ENCODE measurements at places on chromosomes 5 and 9. TPM values are rescaled to one million over a fixed set of nuclear protein-coding genes. Genes with fewer than 3 reads are reported as not detected.

DNA sequence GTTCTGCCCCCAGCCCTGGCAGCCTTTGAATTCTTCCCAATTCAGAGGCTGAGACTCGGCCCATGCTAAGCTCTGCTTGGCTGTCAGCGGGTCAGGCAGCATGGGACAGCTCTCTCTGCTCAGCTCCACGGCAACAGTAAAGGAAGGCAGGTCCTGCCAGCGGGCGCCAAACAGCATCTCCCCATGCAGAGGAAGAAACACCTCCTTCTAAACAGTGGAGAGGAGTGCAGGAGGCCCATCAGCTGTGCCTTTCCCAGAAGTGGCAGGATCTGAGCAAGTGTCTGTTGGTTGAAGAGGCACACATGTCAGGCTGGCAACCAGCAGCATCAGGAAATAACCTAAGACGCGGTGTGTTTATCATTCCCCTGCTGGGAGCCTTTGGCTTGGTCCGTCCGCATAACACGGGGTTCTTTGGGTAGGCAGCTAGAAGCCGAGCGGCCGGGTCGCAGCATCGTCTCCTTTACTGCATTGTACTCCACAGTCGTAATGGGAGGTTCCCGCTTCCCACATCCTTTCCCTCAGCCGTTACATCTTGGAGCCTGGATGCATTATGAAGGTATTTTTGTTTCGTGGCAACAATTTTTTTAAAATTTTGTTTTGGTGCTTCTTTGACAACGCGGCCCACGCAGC lies 42.7 kb upstream of the NCS1 start:
- no peak for DNase-seq
- peaks cover 14% of the 10 kb centered on the region for H3K36me3 ChIP-seq
- no peaks in the 10 kb centered on the region for H3K27me3 ChIP-seq
- peak overlapping the region; percentile 73 for H3K27ac ChIP-seq

GRCh38 chr9:86733929-86734328 lies 213.4 kb downstream of the GAS1 start:
- peaks cover 51% of the 10 kb centered on the region for H3K4me1 ChIP-seq
- no peaks in the 10 kb centered on the region for H3K27me3 ChIP-seq
- H3K27ac ChIP-seq: no peak overlapping the region
- H3K36me3 ChIP-seq: no peaks in the 10 kb centered on the region
- no peak overlapping the region for H3K4me3 ChIP-seq
- DNase-seq: no peak

- peaks cover 54% of the 10 kb centered on the region for H3K36me3 ChIP-seq
- H3K4me3 ChIP-seq: peak overlapping the region; percentile 34
- DNase-seq: peak; percentile 87
- H3K27me3 ChIP-seq: no peaks in the 10 kb centered on the region
- H3K4me1 ChIP-seq: peaks cover 36% of the 10 kb centered on the region
These were observed 72.7 kb downstream of the CAST start for GRCh38 chr5:96734871-96735325.

GRCh38 chr5:119417891-119418605 lies 34.2 kb upstream of the HSD17B4 start:
- H3K4me3 ChIP-seq: no peak overlapping the region
- no peak overlapping the region for H3K27ac ChIP-seq
- H3K27me3 ChIP-seq: no peaks in the 10 kb centered on the region
- no peaks in the 10 kb centered on the region for H3K36me3 ChIP-seq

Gene ORM2
- total RNA-seq: not detected

DNA sequence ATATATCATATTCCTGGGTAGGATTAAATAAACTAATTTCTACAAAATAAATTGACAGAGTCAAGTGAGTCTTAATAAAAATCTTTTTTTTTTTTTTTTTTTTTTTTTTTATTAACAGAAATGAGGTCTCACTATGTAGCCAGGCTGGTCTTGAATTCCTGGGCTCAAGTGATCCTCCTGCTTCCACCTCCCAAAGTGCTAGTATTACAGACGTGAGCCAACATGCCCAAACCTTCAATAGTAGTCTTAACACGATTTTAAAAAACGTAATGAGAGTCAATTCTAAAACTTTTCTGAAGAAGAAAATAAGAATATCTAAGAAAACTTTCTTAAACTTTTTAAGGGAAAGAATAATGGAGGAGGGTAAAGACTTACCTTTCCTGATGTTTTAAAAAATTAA lies 84.2 kb downstream of the YIPF5 start:
- DNase-seq: no peak
- H3K4me3 ChIP-seq: no peak overlapping the region
- H3K27ac ChIP-seq: no peak overlapping the region
- no peaks in the 10 kb centered on the region for H3K27me3 ChIP-seq

- H3K27me3 ChIP-seq: peaks cover 18% of the 10 kb centered on the region
- DNase-seq: no peak
- no peak overlapping the region for H3K4me3 ChIP-seq
- H3K27ac ChIP-seq: no peak overlapping the region
These were observed 123.7 kb downstream of the EDIL3 start for GRCh38 chr5:84260939-84261338.

DNA sequence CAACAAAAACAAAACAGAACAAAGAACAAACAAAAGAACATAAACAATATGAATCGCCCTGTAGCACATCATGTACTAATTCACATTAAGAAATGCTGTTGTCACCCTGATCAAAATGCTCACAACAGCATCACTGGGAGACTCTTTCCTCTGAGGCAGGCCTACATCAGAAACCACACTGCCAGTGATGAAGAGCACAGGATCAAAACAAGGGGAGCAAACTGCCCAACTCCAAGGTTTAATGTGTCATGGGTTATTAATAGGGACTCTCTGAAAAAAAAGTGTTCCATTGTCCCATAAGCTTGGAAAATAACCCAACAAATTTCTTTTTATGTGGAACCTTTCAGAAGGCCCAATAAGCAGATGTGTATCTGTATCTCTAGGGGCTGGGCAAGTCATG lies 74.2 kb downstream of the PTPN3 start:
- no peaks in the 10 kb centered on the region for H3K27me3 ChIP-seq
- no peaks in the 10 kb centered on the region for H3K4me1 ChIP-seq
- no peak for DNase-seq

Gene MSX2
- total RNA-seq: 2.4 TPM

GRCh38 chr9:113477661-113478060 lies 14.1 kb downstream of the RGS3 start:
- H3K27ac ChIP-seq: no peak overlapping the region
- H3K4me1 ChIP-seq: no peaks in the 10 kb centered on the region
- no peaks in the 10 kb centered on the region for H3K27me3 ChIP-seq
- no peak overlapping the region for H3K4me3 ChIP-seq
- no peaks in the 10 kb centered on the region for H3K36me3 ChIP-seq

- no peak for DNase-seq
- H3K27me3 ChIP-seq: 0 out of 2 replicates have a peak, but pooled peaks cover 5% of the 10 kb centered on the region
- no peak overlapping the region for H3K4me3 ChIP-seq
- H3K36me3 ChIP-seq: no peaks in the 10 kb centered on the region
- no peak overlapping the region for H3K27ac ChIP-seq
These were observed 84.4 kb downstream of the HTR4 start for GRCh38 chr5:148569948-148570347.

DNA sequence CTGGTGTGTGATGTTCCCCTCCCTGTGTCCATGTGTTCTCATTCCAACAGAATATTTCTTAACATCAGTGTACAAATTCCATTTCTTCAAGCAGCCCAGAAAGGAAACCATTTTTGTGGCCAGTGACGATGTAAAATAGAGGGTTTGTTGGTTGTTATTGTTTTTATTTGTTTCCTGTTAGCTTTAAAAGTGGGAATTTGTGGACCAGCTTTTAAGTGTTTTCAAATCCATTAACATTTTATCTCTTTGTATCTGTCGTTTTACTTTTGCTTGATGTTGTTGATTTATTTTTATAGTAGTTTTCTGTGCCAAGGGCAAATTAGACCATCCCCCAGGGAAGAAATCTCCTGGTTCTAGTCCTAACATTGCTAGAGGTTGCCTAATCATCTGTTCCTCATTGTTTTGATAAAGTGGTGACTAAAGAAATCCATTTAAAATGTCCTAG lies 100.0 kb downstream of the GDNF start:
- peak overlapping the region; percentile 91 for H3K27ac ChIP-seq
- no peaks in the 10 kb centered on the region for H3K27me3 ChIP-seq
- H3K4me1 ChIP-seq: peaks cover 67% of the 10 kb centered on the region
- H3K36me3 ChIP-seq: 0 out of 2 replicates have a peak, but pooled peaks cover 4% of the 10 kb centered on the region
- peak overlapping the region; percentile 49 for H3K4me3 ChIP-seq
- DNase-seq: peak; percentile 77

- no peaks in the 10 kb centered on the region for H3K27me3 ChIP-seq
- no peak overlapping the region for H3K27ac ChIP-seq
- peaks cover 10% of the 10 kb centered on the region for H3K4me1 ChIP-seq
- peak overlapping the region; percentile 20 for H3K4me3 ChIP-seq
- H3K36me3 ChIP-seq: no peaks in the 10 kb centered on the region
These were observed 19.5 kb upstream of the GOLPH3 start for GRCh38 chr5:32193591-32193990.

Gene PCDHB16
- 5.1 TPM for total RNA-seq

DNA sequence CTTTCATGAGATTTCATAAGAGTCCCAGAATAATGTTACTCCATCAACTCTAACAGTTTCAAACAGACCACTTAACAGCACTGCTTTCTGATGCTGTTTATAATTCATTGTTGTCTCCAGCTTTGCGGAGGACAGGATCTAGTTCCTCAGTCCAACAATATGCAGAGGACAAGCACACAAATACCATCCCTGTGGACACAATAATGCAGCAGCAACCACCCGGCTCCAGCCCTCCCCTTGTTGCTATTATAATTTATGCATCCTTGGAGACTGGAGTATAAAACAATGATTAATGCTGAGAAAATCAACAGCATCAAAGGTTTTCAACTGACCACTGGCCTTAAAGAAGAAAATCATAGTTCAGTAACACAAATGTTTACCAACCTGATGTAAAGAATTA lies 108.3 kb downstream of the DENND1A start:
- no peaks in the 10 kb centered on the region for H3K4me1 ChIP-seq
- H3K27me3 ChIP-seq: no peaks in the 10 kb centered on the region
- peak; percentile 3 for DNase-seq
- no peak overlapping the region for H3K27ac ChIP-seq

DNA sequence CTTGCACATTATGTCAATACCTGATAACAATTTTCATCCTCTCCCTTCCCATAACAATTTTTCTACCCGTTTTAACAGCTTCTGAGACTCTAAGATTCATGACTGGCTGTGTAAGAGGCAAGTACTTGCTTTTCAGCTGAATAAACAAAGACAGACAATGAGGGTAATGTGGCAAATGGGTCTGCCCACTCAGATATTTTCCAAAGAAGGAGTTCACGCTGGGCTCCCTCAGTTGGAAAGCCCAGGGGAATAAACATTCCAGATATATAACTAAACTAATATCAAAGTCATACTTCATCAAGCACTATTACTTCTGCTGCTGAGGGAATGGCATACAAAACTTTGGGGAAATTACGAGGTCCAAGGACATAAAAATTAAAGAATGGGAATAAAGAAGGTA lies 24.4 kb downstream of the MEGF9 start:
- H3K4me1 ChIP-seq: peaks cover 11% of the 10 kb centered on the region
- no peaks in the 10 kb centered on the region for H3K36me3 ChIP-seq
- no peaks in the 10 kb centered on the region for H3K27me3 ChIP-seq
- no peak overlapping the region for H3K27ac ChIP-seq

- H3K4me1 ChIP-seq: no peaks in the 10 kb centered on the region
- H3K27me3 ChIP-seq: no peaks in the 10 kb centered on the region
- H3K36me3 ChIP-seq: no peaks in the 10 kb centered on the region
- no peak overlapping the region for H3K27ac ChIP-seq
- DNase-seq: no peak
These were observed 899.5 kb downstream of the TLE1 start for GRCh38 chr9:80789831-80790230.

Gene ANXA2R
- total RNA-seq: 1.2 TPM

- DNase-seq: no peak
- H3K27me3 ChIP-seq: peaks cover 9% of the 10 kb centered on the region
- no peak overlapping the region for H3K27ac ChIP-seq
- no peaks in the 10 kb centered on the region for H3K36me3 ChIP-seq
- H3K4me3 ChIP-seq: no peak overlapping the region
- H3K4me1 ChIP-seq: no peaks in the 10 kb centered on the region
These were observed 15.3 kb upstream of the TMEM174 start for GRCh38 chr5:73157414-73158303.

DNA sequence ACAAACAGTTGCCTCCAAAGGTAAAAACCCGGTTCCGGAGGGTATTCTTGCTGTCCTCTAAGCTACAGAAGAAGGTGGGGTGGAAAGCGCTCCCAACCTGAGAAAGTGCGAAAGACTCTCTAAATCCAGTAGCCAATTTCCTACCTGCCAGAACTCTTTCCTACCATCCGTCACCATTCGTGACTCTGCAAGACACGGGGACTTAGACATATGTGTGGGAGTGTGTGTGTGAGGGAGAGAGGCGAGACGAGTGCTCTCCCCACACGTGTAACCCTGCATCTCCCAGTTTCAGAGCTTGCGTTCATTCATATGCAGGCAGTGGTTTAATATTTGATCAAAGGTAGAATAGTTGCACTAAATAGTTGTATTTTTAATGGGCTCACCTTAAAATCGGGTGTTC lies 473 bp upstream of the GABRA1 start:
- H3K36me3 ChIP-seq: no peaks in the 10 kb centered on the region
- no peak overlapping the region for H3K27ac ChIP-seq
- DNase-seq: no peak
- no peak overlapping the region for H3K4me3 ChIP-seq
- H3K27me3 ChIP-seq: no peaks in the 10 kb centered on the region

DNA sequence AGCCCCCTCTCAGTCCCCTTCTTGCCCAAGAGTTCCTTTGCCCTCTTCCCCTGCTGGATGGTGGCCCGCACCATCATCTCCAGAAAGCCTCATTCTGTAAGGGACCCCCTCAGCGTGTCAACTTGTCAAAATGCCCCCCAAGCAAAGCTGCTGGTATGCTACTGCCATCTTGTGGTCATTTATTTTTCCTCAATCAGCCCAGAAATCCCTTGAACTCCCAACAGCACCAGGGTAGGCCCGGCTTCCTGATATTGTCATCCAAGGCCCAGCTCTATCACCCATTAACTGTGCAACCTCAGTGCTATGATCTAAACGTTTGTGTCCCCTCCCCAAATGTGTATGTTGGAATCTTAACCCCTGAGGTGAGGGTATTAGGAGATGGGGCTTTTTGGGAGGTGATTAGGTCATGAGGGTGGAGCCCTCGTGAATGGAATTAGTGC lies 53.2 kb upstream of the FBXW11 start:
- H3K27ac ChIP-seq: no peak overlapping the region
- H3K4me3 ChIP-seq: no peak overlapping the region
- H3K36me3 ChIP-seq: peaks cover 54% of the 10 kb centered on the region
- H3K4me1 ChIP-seq: no peaks in the 10 kb centered on the region

DNA sequence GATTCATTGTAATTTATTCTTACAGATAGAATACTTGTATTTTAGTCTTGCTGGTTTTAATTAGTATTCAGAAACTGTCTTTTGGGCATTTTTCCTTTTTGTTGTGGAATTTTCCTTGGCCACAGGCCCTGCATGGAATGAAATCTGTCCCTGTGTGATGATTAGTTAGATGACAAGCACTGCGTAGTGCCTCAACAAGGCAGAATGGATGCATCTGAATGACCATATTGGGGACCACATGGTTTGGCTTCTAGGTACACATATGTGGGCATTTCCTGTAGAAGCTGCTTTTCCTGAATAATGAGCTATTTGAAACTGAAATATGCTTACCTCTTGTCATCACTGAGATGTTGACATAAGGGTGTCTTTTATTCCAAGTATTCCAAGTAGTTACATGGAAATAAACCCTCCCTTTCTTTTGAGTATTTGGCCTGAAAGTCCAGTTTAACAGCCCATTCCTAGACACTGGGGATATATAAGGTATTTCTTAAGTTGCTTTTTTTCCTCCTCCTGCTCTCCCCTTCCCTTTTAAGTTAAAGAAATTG lies 147.3 kb downstream of the YTHDC2 start:
- H3K27me3 ChIP-seq: 0 out of 2 replicates have a peak, but pooled peaks cover 4% of the 10 kb centered on the region
- no peaks in the 10 kb centered on the region for H3K4me1 ChIP-seq
- no peak for DNase-seq
- H3K36me3 ChIP-seq: no peaks in the 10 kb centered on the region
- H3K4me3 ChIP-seq: no peak overlapping the region
- H3K27ac ChIP-seq: no peak overlapping the region

Measured in GM23248 (cell line).